Activated T-helper 1 cell treated with anti-CD3 and anti-CD28 coated beads, Interleukin-2, amount 50 U/mL, for 16 hours (primary cell): ENCODE measurements at places on chromosomes 7 and 10.

DNA sequence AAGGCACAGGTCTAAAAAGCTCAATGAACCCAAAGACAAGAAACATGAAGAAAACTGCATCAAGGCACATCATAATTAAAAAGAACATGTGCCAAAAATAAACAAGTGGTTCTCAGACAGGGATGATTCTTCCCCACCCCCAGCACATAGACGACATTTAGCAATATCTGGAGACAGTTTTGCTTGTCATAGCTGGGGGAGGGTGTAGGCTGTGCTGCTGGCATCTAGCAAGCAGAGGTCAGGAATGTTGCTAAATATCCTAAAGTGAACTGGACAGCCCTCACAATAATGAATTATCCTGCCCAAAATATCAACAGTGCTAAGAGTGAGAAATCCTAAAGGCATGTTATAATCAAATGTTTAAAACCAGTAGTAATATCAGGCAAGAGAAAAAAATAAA lies 122.6 kb downstream of the MICU1 start:
- no peak for DNase-seq

DNA sequence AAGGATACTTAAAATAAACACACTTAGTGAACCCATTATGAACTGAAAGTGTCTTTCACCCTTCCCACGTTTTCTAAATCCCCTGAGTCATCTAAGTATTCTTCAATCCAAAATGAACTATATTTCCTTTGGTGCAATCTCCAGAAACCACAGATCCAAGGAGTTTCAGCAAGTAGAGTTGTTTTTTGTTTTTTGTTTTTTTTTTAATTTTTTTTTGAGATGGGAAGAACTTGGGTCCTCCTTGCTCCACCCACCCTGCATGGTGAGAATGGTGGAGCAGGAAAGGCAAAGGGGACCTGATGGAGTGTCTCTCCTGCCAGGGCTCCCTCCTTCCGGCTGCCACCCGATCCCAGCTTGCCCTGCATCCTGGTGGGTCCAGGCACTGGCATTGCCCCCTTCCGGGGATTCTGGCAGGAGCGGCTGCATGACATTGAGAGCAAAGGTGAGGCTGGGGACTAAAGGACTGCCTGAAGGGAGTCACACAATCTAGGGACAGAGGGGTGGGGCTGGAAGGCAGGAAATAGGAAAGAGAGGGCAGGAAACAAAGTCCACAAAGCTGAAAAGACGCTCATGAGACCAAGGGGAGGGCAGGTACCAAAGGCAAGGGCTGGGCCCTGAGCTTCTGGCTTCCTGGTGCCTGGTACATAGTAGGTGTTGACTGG lies 12.1 kb downstream of the ATG9B start:
- DNase-seq = no peak

DNA sequence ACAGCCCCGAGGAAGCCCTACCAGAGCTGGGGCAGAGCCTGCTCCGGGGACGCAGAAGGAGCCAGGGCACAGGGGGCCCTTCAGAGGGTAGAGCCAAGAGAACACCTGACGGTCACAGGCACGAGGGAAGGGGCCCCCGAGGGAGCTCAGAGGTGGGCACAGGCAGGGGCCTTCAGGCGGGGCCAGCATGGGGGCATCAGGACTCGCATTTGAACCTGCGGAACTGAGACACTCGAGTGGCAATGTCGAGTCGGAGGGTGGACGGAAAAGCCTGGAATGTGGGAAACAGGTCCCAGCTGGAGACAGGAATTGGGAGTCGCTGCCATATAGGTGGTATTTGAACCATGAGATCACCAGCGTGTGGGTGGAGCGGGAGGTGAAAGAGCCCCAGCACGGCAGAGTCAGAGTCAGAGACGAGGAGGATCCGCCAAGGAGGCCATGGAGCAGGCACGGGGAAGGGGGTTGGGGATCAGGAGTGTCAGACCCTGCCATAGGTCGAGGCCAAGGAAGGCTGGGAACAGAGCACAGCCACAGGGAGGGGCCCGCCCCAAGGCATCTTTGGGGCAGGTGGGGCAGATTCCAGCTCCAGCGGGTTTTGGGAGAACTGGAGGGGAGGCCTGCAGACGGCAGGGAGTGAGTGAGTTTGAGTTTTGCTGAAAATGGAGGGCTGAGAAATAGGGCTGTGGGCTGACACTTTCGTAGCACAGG lies 13.8 kb downstream of the STK32C start:
- DNase-seq = no peak

DNA sequence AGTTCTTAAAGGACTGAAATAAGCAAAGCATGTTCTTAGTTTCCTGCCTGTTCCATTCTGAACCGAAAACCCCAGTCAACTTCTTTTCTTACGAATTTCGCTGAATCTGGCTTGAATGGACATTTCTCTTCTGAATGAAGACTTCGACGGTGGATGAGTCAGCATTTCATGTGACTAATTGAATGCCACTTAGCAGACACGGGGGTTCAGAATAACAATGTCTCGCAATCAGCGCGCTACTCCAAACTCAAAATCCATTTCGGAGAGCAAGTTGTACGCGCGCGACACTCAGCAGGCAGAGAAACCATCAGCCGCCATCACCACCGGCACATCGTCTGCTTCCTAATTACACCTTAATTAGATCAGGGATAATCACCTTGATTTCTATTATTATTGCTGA lies 239.0 kb upstream of the KLF6 start:
- no peak for DNase-seq

DNA sequence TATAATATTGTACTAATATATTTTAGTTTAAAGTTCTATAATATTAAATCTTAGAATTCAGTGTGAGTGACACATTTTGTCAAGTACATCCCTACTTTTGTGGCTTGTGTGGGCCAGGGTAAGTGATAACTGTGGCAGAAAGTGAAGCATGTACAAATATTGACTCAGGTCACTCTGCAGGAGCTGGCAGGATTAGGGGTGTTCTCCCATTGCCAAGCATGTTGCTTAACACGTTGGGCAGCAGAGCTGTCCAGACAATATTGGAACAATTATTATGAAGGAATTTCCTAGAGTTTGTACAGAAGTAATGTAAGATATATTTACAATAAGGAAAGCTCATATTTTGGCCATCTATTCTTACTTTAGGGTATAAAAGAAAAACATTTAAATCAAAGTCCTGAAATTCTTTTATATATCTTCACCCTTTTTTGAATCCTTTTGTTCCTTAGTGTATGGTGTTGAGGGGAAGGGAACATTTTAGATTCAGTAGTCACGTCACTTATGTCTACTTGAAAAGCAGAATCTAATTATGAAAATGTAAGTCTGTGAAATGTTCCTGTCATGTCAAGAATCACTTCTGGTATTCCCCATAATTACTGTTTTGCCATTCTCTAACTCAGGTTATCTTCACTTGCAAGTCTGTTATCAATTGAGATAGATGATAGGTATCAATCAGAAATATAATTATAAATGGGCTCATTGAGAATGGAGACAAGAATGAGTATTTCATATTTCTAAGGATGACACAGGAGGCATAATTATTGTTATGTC lies 4.0 kb downstream of the HDAC9 start:
- DNase-seq = no peak

- no peak for DNase-seq
Measured at GRCh38 chr10:75331081-75331480, 70.5 kb downstream of the ZNF503 start.

DNA sequence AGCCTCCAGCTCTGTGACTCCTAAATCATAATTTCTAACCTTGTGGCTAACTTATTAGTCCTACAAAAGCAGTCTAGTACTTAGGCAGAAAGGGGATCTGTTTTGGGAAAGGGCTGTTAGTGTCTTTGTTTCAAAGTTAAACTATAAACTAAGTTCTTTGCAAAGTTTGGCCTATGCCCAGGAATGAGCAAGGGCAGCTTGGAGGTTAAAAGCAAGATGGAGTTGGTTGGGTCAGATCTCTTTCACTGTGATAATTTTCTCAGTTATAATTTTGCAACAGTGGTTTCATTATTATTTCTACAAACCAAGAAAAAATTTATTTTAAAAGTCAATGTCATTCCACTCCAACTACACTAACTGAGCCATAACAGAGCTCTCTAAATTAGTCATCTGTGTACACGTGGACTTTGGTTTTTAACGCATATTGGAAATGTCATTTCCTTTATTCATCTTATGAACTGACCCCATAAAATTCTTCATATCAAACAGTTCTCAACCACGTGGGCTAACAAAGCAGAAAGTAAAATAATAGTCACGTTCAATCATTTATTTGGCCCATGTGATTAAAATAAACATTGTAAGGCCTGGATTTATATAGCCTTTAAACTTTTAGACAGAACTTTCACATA lies 143.2 kb upstream of the C7orf33 start:
- DNase-seq = no peak

GRCh38 chr7:51324206-51324898 lies 7.7 kb upstream of the COBL start:
- DNase-seq = no peak

DNA sequence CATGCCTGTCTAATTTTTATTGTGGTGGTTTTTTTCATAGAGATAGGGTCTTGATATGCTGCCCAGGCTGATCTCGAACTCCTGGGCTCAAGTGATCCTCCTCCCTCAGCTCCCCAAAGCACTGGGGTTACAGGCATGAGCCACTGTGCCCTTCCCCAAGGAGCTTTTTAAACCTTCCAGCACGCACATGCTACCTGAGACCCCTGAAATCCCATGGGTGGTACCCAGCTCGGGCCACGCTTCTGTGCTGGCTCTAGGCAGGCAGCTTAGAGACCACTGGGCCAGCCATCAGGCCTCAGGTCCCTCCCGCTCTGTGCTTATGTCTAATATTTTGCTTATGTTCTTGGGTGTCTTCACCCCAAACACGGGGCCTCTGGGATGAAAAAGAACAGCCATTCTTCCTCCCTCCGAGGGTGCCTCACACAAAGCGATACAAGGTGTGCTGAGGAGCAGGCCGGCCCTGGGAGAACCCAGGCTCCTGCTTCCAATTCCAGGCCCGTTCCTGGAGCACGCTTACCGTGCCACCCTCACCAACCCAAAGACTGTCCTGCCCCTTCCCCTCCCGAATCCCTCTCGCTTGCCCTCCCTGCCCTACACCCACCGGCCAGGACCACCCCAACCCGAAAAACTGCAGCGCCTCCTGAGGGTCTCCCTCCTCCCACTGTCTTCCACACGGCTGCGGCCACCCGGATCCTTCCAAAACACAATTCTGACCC lies 10.9 kb downstream of the SPOCK2 start:
- DNase-seq = no peak

DNA sequence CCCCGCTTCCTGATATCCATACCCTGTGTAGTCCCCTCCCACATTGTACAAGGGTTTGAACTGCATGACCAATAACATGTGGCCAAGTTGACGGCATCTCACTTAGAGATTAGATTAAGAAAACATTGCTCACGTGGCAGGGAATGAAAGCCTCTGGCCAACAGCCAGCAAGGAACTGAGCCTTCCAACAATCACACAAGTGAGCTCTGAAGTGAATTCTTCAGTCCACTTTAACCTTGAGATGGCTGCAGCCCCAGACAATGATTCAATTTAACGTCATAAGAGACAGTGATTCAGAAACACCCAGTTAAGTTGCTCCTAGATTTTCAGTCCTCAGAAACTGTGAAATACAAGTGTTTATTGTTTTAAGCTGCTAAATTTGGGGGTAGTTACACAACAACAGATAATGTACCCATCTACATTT lies 165.9 kb upstream of the PLXNA4 start:
- no peak for DNase-seq

- no peak for DNase-seq
Measured at GRCh38 chr10:13086056-13086455, 13.9 kb upstream of the OPTN start.

DNA sequence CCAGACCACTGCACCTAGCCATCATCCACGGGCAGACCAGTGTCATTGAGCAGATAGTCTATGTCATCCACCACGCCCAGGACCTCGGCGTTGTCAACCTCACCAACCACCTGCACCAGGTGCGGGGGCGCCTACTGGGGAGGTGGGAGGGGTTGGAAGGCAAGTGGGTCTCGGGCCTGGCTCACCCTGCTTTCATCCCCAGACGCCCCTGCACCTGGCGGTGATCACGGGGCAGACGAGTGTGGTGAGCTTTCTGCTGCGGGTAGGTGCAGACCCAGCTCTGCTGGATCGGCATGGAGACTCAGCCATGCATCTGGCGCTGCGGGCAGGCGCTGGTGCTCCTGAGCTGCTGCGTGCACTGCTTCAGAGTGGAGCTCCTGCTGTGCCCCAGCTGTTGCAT lies 4.6 kb downstream of the NFKB2 start:
- DNase-seq = no peak

DNA sequence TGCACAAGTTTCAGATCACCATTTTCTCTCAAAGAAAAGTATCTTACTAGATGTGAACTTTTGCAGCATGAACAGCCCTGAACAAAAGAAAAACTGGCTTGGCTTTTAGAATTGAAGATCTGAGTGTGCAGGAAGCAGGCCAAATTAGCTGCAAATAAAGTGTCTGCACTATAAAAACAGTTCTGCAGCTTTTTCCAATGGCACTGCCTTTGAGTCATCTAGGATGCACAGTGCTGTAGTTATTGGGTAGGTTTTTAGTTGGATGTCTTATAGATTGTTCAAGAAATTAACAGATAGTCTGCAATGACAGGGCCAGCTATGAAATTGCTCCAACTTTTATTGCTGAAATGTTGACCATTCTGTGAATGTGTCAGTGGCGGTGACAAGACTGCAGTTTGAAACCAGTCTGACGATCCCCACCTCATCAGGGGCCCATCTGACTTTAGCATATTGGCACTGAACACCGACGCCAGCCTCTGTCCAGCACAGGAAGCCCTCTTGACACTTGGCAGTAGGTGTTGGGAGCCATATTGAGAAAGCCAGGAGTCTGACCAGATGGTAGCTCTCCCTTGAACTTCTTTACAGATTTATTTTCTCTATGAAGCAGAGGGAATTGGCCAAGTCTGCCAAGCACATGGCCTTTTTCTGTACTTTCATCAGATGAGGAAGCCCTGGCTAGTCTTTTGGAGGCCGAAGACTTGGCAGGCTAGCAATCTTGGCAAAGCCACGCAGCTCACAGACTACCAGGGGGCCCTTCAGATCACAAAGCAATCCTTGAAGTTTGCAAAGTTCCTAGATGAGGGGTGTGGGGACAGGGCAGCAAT lies 490.6 kb downstream of the NEBL start:
- DNase-seq = no peak

GRCh38 chr10:79268161-79268601 lies 79.1 kb upstream of the PPIF start:
- DNase-seq = no peak

GRCh38 chr7:39720586-39720985 lies 97.2 kb downstream of the RALA start:
- no peak for DNase-seq

DNA sequence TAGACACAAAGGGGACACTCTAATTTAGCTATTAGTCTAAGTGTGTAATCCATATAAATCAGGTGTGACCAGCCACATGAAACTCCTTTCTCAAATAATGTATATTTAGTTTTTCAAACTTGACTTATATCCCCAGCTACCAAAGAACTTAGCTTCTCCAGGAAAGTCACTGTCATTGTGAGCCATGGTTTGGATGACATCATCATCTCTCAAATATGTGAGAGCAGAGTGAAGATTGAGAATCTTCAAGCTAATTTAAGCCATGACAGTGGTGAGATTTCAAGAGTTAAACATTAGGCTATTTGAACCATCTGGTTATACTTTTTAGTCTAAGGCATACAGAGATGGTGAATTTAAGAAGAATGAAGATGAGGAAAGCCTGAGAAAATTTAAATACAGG lies 1165.6 kb downstream of the CNTNAP2 start:
- DNase-seq = no peak

GRCh38 chr7:19560111-19560883 lies 148.5 kb downstream of the POLR1F start:
- DNase-seq = no peak
